GM12864 (cell line): ENCODE measurements at places on chromosomes 12 and 14.

DNA sequence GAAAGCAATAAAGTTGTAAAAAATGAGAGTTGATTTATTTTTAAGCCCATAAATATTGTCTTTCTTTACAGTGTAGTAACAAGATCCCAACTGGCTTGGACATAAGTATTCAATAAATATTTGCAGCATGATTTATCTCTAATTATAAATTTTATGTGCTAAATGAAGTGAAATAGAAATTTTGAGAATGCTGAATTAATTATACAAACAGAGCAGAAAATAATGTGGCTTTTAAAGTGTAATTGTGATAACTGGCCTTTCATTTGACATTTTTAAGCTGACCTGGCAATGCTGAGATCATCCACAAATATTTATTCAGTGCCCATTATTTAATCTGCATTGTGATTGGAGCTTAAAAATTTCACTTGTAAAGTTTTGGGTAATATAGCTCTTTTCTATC is 201.6 kb upstream of the NAV3 start:
- no peak for DNase-seq

DNA sequence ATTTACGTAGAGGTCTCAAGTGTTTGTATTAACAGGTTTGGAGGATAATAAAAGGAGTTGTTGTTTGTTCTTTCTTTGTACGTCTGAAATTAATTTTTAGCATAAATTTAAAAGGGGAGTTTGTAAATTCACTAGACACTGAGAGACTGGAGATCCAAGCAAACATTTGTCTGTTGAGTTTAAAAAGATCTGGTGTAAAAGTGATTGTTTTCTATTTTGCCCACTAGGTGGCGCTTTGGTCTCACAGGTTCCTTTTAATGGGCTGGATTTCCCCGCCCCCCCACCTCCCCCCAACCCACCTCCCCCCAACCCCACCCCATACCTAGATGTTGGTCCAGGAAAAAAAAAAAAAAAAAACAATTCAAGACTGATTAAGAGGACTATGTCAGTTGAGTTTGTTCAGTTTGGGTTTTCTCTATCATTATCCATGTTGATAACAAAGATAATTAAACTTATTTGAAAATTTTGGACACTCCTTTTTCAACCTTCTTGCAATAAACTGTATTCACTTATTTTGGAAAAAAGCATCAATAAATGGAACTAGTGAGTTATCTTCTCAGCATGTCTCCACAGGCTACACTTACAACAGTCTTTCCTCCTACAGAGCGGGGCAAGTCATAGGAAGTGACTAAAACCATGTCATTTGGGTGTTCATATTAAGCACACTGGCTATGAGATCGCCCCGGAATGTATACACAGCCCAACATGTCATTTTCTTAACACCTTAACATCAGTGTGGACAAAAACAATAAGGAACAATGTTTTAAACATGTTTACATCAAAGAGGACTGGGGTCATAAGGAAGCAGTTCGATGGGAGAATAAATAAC is 841.1 kb downstream of the NRXN3 start:
- DNase-seq, result no peak

- DNase-seq, result no peak
Measured at GRCh38 chr12:103841690-103842584, 903 bp upstream of the NT5DC3 start.

DNA sequence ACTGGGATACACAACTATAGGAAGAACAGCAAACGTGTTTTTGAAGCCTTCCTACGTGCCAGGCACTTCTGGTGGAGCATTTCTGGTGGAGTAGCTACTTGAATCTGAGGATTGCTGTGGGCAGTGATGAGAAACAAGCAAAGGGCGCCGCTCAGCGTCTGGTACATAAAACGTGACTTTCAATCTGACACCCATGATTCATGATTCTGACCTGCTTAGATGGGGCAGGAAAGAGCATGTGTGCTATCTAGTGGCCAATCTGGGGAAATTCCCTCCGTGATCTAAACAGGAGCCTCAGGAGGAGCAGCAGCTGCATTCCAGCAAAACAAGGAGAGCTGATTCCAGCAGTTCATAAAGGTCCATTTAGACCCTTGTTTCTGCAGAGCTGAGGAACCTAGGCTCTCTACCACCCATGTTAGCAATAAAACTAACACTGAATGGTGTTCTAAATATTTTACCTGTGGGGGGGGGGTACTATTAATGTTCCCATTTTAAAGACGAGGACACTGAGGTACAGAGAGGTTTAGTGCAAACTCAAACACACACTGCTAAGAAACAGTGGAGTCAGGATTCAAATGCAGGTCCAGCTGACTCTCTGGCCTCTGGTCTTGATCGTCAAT is 37.8 kb downstream of the PAH start:
- peak; percentile 30 for DNase-seq

DNA sequence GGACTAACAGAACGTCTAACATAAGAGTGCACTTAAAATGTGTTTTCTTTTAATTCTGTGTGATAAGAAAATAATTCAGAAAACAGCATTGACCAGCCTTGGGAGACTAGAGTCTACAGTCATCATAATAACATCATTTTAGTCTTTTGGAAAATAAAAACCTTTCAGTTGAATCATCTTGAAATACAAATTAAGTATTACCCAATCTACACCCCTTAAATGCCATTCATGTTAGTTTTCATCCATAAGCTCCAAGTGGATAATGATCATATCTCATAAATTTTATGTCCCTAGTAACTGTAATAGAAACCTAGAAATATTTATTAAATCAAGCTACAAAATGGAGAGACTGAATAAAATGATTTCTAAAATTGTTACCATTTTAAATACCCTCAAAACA is 32.4 kb downstream of the EPS8 start:
- DNase-seq, result no peak

GRCh38 chr14:36656687-36657398 is 4.8 kb upstream of the PAX9 start:
- DNase-seq, result no peak

- DNase-seq, result no peak
Measured at GRCh38 chr12:112463478-112463877, 44.7 kb downstream of the PTPN11 start.

DNA sequence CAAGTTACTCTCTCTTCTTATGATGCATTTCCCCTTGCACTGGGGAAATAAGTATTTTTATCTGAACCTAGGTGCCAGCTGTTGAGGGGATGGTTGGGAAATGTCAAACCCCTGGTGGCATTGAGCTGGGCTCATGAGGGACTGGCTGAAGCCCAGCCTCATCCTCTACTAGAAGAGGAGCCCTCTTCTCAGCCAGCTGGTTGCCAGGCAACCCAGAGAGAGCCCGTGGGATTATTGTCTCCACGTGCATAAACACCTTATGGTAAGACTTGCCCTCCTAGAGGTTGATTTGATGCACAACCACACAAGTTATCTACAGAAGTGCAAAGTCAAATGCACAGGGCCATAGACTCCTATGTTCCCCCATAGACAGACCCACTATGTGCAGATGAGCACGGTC is 89.8 kb downstream of the WSCD2 start:
- no peak for DNase-seq

DNA sequence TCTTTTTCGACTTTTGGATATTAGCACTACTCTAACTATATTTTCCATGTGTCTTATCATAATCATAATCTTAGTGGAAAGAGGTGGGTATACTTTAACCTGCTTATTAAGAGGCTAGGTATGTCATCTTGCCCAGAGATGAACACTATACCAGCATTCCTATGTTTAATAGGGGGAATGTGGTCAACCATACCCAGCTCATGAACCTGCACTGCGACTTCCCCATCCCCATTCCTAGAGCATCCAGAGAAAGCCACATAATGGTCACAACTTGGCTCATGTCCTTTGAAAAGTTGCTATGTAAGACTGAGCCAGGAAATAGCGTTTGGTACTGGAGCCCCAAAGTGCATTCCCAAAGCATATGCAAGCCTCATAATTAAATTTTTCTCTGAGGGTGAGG is 55.2 kb downstream of the TMCC3 start:
- DNase-seq, result no peak

- no peak for DNase-seq
Measured at GRCh38 chr14:77091518-77091917, 6.5 kb upstream of the CIPC start.

DNA sequence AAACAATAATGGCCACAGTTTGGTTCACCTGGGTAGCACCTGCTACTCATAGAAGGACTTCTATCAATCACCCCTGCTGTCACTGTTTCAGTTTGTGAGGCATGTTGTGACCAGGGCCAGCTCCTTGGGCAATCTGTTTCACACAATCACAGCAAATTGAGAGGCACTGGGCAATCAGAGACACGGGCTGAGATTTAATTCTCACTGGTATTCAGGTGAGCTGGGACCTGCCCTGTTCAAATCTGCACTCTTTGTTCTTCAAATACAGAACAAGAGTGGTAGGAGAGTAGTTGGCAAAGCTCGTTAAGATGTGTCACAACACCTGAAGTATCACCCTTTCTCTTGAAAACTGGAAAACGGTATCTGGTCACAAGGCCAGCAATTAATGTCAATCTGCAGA is 57.8 kb upstream of the NAP1L1 start:
- no peak for DNase-seq

DNA sequence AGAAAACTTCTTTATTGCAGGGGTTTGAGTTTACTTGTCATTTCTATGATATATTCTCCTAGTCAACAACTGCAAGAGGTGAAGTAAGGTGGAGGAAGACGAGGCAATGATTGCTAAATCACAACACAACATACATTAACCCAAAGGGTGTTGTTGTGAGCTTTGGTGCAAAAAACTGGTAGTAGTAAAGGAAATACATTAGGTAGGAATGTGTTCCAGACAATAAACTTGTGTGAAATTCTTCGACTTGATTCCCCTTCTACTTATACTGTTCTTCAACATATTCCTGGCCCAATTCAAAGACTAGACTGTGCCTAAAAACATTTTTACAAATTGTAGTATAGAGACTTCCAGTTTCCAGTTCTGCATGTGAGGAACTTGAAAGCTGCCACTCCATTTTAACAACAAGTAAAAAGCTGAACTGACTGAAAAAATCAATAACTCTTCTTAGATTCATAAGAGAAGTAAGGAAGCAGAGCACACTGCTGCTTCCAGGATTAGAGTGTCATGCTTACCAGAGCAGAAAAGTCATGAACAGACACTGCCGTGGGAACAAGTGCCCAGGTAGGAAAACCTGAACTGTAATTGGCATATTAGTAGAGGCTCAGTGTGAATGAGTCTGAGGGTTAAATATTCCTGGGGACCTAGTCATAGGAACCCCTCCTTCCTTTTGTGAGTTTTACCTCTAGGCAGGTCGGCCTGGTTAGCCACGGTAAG is 22.2 kb downstream of the COX8C start:
- peak; percentile 10 for DNase-seq

DNA sequence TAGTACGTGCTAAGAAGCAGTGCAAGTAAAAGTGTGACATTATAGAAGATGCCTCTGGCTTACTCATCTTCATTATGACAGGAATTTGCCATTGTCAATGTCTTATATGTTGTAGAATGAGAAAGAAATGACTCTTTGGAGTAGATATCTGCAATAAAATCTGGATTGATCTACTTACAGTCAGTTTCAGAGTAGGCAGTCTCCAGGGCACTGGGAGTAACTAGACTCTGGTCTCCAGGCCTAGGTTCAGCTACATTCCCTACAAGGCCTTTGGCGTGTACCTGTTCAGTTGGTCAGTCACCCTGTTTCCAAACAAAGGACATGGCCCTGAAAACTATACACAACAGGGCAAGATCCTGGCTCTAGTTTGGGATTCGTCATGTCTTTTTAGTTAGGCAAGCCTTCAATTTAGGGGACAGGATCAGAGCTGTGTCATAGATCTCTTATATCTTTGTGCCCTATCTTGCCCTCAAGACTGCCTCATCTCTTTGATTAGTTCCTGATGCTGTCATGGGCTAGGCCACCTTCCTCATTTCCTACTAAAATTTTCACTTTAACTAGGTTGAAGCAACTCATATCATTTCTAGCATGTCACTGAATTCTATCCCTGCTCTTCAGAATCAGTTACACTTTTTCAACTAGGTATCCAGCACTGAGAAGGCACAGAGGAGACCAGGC is 410.0 kb downstream of the RAD51B start:
- DNase-seq, result no peak

DNA sequence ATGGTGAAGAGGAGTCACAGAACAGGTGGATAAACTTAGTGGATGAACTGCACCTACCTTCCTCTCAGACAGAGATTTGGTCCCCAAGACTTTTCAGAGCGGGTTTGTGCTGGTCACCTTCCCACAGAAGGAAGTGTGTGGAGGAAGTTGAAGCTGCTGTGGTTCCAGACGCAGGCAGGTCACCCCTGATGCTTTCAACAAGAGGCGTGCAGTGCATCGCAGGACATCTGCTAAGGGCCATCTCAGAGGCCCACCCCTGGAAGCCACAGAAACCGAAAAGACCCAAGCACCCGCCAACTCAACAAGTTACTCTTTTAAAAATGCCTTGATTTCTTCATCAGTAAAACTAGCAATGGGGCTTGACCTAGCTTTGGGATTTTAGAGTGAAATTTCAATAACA is 1.0 kb upstream of the GPX2 start:
- DNase-seq, result no peak

DNA sequence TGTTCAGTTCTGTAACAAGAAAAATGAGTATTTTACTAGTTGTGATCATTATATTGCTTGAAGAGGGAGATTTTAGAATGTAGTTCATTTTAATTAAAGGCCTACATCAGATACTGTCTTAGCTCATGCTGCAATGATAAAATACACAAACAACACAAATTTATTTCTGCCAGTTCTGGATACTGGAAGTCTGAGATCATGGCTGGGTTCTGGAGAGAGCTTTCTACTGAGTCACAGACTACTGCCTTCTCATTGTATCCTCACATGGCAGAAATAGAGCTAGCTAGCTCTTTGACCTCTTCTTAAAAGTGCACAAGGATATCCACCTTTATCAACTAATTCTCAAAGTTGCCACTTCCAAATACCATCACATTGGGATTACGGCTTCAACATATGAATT is 53.8 kb downstream of the MIS18BP1 start:
- no peak for DNase-seq

DNA sequence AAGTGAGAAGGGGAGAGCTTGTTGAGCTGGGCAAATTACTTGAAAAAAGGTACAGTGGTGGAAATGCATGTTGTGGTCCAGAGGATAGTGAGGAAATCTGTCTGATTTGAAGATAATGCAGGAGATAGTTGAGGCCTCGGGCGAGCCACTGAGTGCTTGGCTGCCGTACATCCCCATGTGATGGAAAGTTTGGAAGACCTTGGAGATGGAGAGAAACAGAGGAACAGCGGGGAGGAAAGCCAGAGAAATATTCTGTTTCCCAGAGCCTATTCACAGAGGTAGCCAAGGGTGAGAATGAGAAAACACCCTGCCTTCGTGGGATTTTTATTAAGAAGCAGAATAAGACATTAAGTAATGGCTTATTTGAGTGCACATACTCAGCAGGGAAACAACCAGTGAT is 498.2 kb downstream of the BCL11B start:
- DNase-seq, result no peak

GRCh38 chr12:124352839-124353238 is 57.9 kb downstream of the RFLNA start:
- DNase-seq, result no peak

DNA sequence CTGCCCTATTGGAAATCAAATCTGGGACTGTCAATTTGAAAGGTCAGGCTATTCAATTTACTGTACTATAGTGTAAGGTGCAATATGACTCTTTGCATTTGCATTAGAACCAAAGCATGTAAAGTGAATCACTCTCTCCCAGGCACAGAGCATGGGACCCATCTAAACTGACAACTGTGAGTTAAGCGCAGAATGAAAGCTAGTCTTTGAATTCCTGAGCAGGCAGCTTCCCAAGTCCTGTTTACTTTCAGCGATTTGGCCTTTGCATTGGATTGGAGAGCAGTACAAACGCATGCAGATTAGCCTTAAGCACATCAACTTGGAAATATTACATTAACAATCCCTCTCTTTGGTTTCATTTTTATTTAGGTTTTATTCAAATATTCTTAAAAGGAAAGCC is 74.6 kb downstream of the RERG start:
- DNase-seq, result no peak
